ENCODE measurements at places on chromosomes 1 and 21.
A peak's percentile ranks its signal among the peaks of the same experiment; 100 is the strongest.

- no peak for DNase-seq
Observed at GRCh38 chr1:77631751-77632150, 50.7 kb downstream of the ZZZ3 start.

- no peak for DNase-seq
Observed at GRCh38 chr1:111275079-111275478, 15.6 kb upstream of the CHIA start.

GRCh38 chr1:204941421-204942338 lies 71.0 kb downstream of the NFASC start:
- DNase-seq = peak; percentile 23

DNA sequence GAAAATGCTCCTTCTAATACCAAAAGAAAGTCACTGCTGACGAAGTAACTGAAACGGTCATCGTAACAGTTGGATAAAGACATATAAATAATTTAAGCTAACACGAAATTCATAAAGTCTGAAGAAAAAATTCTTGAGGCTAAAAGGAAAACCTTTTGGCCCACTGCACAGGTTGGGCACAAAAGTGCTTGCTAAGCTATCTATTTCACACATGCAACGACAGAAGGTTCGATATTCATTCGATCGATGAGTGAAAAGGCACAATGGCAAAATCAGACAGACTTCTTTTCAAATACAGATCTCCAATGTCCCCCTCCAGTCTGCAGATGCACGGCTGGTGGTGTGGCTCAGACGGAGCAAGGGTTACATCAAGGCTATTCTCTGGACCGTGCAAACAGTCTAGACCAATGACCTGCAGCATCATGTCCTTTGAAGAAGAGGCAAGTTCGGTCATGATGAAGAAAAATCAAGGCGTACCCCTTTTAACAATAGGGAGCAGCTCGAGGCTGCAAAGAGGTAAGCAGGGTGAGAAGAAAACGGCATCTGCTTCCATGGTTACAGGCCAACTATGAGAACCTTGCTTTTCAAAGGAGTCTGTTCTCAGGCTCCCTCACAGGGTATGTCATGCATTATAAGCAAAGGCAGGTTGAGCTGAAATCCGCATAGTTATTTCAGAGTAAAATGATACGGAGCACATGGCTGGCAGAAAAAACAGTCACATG lies 579.6 kb downstream of the USP25 start:
- DNase-seq = no peak

DNA sequence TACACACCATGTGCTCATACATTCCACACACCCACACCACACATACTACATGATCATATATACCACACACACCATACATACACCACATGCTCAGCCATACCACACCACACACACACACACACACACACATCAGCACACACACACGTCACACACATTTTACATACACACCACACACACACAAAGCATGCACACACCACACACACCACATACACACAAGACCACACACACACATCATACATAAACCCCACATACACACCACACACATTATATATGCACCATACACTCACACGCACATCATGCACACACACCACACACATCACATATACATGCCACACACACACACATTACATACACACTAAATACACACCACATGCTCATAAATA lies 124.5 kb upstream of the ERG start:
- no peak for DNase-seq

GRCh38 chr1:41846625-41847405 lies 71.9 kb downstream of the HIVEP3 start:
- DNase-seq = no peak

DNA sequence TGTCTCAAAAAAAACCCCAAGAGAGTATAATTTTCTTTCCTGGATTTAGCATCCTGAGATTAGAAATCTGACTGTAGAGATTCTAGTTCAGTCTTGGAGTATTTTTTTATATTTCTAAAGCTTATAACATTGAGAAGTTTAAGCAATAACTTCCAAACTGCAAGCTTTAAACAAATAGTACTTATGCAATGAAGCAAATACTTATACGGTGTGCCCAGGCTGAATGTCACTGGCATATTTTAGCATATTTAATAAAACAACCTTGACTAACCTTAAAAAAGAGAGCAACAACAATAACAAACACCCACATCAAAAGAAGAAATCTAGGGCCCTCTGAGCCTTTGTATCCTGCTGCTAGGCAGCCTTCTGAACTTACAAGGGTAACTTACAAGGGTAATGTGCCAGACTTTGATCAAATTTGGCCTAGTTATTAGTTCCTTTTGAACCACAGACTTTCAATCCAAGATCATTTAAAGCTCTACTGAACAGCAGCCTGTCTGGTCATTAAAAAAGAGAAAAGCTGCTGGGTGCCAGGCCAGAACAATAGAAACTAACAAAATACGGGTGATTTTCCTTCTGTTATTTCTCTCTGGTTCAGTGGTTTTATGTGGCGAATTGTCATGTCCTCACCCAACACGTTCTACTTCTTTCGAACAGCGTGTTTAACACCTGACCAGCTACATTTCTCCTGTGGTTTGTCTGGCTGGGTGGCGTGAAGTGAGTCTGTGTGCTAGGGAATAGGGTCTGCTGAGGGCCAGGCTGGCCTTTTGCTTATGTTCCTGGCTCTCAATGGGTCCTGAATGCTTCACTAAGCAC lies 16.2 kb downstream of the MTOR start:
- DNase-seq = no peak

- DNase-seq = no peak
Observed at GRCh38 chr21:20551939-20552338, 446.3 kb upstream of the NCAM2 start.

GRCh38 chr1:162303004-162303344 lies 73.7 kb downstream of the SPATA46 start:
- DNase-seq = no peak

- DNase-seq = no peak
Observed at GRCh38 chr1:75985827-75986226, 53.6 kb upstream of the ASB17 start.

- DNase-seq = no peak
Observed at GRCh38 chr1:30420519-30421050, 302.8 kb downstream of the MATN1 start.

GRCh38 chr1:53945183-53945432 lies 391 bp downstream of the IFT25 start:
- no peak for DNase-seq

Data from stimulated activated CD4-positive, alpha-beta T cell treated with anti-CD3 and anti-CD28 coated beads, Interleukin-15, amount 100 ng/mL, for 1 hour (primary cell).